Stimulated activated CD4-positive, alpha-beta T cell treated with anti-CD3 and anti-CD28 coated beads, Interleukin-4, amount 100 ng/mL, for 4 hours (primary cell): ENCODE measurements at places on chromosomes 6 and 20.
A peak's percentile ranks its signal among the peaks of the same experiment; 100 is the strongest.

- DNase-seq = no peak
These were observed 1323.0 kb upstream of the GJE1 start for GRCh38 chr6:140809694-140810101.

DNA sequence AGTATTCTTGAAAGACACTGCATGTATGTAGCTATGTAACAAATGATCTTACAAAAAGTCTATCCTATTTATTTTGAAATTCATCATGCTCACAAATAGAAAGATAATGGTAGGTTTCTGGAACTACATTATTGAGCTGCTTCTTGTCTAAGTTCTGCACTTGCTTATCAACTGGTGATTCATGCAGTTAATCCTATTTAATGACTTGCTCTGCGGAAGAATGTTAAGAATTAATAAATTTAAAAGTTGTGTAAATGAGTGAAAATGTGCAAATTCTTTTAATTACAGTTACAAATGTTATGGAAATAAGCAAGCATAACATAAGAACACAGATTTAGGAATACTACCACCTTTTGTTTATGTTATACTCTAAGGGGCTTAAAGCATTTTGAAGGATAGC is 67.1 kb upstream of the MCM9 start:
- no peak for DNase-seq

- no peak for DNase-seq
These were observed 214.5 kb downstream of the BCKDHB start for GRCh38 chr6:80321011-80321410.

DNA sequence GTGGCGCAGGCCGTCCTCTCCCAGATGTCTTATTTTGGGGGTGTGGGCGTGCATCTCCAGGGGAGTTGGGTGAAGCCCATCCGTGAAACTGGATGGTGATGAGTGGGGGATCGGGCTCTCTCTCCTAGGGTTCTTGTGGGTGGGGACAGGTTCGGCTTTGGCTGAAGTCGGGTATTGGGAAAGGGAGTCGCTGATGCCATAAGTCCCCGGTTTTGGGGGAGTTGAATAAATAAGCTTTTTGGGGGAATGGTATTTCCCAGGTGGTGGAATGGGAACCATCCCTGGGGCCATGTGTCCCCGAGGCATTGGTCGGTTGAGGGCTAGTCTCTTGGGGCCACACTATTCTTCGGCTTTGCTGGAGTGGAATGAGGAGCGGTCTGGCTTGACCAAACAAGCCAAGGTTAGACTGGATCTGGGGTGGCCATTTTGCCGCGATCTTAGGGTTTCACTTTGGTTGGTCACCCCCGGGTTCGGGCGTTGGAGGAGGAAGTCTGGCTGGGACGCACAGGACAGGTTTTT is 481 bp downstream of the ZNF133 start:
- no peak for DNase-seq

- no peak for DNase-seq
These were observed 49.1 kb downstream of the AKAP12 start for GRCh38 chr6:151288712-151289398.

- DNase-seq = no peak
These were observed 156.1 kb upstream of the PTPRK start for GRCh38 chr6:128676456-128676855.

DNA sequence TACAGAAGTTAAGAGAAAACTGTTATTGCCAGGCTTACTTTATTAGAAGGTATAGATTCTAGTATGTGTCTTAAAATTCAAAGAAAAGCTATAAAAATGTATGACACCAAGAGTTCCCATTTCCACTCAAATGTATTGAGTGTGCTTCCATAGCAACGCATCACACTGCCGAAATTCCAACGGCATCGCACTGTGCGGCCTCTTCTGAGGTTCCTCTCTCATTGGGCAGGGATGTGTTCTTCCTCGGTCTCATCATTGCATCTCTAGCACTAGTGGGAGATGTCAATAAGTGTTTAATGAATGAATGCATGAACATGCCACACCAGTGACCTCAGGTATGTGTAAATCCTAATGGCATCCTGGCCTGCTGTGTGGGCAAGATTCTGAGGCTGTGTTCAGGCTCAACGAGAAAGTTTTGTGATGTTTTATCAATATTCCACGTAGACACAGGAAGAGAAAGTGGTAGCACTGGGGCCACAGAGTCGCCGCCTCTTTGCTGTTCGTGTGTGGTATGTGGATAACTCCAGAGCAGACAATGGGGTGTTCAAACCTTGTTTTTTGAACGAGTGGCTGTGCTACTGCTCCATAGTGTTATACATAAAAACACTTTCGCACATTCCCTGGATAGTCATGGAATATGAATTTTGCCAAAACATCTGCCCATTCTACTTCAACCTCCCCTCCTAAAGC is 171.6 kb downstream of the ADGB start:
- no peak for DNase-seq

DNA sequence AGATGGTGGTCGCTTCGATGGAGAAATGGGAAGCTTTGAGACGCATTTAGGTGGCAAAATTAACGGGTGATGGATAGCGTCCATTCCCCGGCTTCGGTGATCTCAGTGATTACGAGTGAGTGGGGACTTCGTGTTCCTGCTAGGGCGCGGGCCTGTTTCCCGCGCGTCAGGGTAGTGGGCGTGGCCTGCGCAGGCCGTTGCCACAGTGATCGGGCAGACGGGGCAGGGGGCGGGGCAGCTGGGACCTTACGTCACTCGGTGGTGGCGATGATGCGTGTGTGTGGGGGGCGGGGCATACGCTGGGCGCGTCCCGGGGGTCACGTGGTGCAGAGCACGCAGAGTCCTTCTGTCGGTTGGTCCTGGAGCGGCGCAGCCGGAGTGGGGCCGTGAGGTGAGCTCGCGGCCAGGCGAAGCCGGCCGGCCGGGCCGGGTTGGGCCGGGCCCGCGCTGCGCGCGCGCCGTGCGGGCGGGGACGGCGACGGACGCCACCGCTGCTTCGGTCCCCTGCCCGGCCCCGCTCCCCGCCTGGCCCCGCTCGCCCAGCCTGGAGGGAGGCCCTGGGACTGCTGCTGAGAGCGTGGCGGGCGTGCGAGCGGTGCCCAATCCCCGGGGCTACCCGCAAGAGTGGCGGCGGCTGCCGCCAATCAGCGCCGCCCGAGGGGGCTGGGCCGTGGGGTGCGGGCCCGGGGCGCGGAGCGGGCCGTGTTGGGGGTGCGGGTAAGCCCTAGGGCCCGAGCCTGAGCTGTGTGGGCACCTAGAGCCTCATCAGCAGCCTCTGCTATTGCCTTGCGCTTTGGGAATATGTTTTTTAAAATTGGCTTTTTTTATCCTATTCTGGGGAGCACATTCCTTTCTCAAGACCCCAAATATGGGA is at the start of gene PHF20:
Gene PHF20 (plus strand): TSS at position 327 of the 874 bp plus-strand sequence. CDS start 29,508 bp downstream, outside the sequence.
- DNase-seq = peak; percentile 100

DNA sequence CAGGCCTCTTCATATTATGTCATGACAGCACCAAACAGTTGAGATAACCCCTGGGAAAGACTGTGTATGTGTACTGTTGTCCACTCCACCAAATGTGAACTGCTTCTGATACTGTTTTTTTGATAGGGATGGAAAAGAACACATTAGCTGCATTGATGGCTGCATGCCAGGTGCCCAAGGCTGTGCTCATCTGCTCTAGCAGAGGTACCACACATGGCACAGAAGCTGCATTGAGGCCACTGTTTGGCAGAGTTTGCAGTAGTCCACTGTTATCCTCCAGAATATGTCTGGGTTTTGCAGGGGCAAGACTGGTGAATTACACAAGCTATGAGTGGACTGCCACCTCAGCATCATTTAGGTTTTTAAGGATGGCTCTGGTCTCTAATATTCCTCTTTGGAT is 28.2 kb upstream of the ELMO2 start:
- no peak for DNase-seq

GRCh38 chr20:63158352-63158751 is 57.6 kb downstream of the YTHDF1 start:
- DNase-seq = no peak

DNA sequence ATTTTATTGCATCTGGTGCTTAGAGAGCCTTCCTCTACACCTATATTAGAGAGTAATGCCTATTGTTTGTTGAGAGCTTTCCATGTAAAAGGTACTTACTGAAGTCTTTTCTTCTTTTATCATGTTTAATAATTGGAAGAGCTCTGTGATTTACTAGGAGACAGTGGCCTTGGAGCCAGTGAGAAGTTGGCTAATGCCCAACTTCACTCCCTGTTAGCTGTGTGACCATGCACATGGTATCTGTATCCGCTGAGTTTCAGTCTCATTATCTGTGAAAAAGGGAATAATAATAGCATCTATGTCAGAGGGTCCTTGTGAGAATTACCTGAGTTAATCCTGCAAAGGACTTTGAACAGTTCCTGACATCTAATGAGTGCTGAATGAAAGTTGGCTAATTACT is 105.0 kb downstream of the CD109 start:
- no peak for DNase-seq

DNA sequence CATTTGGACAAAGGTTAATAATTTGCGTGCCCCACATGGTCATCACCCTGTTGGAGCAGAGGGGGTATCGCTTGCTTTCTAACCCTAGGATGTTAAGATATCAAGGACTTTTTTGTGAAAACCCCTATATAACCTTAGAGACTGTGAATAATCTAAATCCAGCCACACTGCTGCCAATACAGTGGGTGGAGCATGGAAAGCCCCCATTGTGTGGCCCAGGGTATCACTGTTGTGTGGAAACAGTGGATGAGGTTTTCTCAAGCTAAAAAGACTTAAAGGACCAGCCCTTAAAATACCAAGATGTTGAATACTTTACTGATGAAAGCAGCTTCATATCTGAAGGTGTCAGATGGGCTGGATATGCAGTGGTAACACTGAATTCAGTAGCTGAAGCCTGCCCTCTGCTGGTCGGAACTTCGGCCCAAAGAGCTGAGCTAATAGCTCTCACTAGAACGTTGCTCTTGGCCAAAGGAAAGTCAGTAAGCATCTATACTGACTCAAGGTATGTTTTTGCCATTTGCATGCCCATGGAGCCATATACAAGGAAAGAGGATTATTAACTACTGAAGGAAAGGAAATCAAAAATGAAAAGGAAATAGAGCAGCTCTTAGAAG is 695.2 kb downstream of the PHF3 start:
- peak; percentile 12 for DNase-seq

DNA sequence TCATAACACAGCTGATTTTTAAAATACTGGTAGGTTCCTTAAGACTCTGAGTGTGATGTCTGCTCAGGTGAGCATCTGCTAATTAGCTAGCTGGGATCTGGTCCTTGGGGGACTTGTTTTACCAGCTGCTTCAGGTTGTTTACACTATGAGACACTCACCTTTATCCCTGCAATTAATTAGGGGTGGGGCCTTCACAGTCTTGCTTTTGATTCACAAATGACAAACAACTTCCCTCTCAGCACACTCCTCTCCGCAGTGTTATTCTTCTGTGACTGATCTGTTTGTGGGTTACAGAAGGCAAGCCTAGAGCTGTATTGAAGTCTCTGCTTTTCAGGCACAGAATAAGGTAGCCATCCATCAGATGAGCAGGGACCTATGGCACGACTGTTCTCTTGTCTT is 62.0 kb upstream of the CD83 start:
- no peak for DNase-seq
